ENCODE measurements at places on chromosomes 16 and 17.

DNA sequence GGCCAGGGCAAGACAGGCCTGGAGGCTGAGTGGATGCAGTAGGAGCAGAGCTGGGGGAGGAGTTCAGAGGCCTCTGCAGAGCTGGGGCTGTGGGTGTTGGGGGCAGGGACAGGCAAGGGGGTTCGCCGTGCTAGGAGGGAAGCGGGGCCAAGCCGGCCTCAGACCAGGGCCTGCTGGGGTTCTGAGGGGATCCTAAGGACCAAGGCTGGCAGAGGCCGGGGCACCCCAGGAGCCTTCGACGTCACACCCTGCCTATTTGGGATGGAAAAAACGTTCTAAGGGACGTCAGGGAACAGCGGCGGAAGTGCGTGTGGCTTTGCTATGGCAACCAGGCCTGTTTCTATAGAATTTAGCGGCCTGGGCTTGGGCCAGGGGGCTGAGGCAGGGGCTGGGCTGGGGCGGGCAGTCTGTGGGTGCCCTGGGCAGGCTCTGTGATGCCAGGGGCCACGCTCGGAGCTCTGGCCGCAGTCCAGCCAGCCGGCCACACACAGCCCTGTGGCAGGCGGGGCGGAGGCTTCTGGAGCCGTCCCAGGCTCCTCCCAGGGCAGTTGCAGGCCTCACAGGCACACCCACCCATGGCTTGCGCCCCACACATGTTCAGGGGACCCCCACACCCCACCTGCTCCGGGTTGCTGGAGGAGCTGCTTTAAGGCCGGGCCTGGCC is 3.7 kb downstream of the TRAF7 start:
- no peak for DNase-seq

DNA sequence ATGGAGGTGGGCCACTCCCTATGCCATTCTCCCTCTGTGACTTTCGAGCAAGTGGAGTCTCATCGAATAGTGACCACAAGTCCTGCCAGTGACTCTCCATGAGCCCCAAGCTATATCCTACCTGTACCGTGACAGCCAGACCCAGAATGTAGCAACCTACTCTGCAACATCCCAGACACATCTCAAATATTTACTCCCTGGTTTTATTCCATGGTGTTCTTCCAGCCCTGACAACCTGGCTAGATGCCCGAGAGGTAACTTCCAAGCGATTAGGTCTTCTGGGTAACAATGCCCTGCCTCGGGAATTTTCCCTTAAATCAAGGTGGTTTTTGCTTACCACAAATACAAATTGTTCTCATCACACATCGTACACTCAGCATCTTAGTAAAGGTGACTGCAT is 211.7 kb downstream of the ZFHX3 start:
- no peak for DNase-seq

GRCh38 chr16:15772579-15773293 is 84.1 kb downstream of the MYH11 start:
- DNase-seq = no peak

DNA sequence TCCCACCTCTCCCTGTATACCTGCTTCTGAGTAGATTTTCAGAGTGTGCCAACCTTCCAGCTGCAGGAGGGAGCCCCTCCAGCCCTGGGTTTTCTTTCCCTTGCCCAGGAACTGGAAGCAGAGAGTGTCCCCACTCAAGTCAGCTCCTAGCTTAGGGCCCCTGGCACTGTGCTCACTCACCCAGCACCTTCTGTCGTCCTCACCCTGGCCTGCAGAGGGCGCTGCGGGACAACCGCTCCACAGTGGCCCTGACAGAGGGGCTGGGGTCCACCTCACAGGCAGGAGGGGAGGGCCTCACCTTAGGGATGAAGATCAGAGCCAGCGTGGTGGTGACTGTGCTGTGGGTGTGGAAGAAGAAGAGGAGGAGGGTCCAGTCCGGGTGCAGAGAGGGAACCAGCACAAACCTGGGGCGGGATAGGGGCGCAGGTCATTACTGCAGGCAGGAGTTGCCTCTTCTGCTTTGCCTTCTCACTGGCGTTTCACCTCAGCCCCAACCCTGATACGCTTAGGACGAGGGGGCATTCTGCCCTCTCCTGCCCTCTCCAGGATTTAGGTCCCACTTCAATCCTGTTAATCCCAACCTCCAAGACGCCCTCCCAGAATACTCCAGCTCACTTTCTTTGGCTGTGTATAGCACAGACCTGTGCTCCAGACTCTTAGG is 10.0 kb downstream of the GPR179 start:
- DNase-seq = no peak

DNA sequence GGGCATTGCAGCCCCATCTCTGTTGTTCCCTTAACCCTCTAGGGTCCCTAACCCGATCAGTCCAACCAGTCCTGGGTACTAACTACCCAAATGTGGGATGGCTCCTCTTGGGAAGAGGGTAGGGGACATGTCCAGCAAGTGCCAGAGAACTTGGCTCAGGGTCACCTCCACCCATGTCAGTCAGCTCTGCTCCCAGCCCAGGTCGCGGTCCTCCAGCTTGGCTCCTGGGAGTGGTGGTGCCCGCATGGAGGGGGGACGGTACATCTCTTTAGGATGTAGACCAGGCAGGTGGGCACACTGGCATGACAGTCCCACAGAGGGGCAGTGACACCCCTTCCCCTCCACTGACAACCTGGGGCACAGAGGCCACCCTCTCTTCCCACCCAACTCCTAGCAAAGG is 6.0 kb downstream of the TMUB2 start:
- no peak for DNase-seq

GRCh38 chr16:57071831-57072582 is 20.4 kb upstream of the CPNE2 start:
- DNase-seq = no peak

DNA sequence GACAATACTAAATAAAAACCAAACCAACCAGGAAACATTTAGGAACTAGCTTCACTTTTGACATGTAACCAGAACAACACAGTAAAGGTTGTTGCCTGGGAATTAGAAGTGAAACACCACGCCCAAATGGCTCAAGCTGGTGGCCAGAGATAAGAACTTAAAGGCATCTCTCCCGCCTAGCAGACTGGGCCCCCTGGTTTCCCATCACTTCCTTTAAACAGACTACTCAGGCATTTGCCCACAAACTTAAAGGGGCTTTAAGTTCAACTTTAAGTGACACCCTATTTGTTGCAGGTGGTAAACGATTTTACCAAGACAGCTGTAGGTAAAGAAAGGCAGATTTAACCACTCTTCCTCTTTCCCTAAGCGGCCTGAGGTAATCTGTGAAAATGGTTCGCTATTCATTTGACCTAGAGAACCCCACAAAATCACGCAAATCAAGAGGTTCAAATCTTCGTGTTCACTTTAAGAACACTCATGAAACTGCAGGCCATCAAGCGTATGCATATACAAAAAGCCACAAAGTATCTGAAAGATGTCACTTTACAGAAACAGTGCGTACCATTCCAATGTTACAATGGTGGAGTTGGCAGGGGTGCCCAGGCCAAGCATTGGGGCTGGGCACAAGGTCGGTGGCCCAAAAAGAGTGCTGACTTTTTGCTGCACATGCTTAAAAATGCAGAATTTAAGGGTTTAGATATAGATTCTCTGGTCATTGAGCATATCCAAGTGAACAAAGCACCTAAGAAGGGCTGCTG is 40.8 kb upstream of the BPTF start:
- DNase-seq = no peak

Data from kidney glomerular epithelial cell (primary cell).